ENCODE measurements at places on chromosomes 7 and 10. TPM values are rescaled to one million over a fixed set of nuclear protein-coding genes. Genes with fewer than 3 reads are reported as not detected.
A peak's percentile ranks its signal among the peaks of the same experiment; 100 is the strongest.

NODAL gene
- not detected for total RNA-seq

DNA sequence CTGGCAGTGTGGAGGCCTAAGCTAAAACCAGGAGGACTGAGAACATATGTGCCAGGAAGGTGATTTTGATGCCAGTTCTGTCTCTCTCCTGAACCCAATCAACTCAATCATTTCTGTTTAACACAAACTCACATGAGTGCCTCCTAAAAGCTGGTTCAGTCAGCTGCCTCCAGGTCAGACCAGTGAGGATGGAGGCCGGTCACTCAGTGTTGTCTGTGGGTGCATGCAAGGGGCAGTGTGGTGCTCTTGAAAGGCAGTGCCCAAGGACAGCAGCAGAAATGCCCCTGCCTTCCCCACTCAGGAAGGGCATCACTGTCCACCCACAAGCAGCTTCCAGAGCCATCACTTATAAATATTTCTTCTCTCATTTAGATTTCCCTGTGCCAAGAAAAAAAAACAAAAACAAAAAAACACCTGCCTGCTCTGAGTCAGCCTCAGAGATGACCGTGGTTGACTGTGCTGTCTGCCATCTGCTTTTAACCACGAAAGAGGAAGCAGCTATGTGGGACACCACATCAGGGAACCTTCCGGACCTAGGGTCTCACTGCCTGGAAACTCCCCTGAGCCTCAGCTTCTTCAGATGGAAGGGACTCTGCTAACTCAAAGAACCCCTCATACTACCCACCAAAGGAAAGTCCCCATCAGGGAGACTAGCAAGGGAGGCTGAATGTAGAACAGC is 39.1 kb downstream of the VOPP1 start:
- DNase-seq, result no peak

DNA sequence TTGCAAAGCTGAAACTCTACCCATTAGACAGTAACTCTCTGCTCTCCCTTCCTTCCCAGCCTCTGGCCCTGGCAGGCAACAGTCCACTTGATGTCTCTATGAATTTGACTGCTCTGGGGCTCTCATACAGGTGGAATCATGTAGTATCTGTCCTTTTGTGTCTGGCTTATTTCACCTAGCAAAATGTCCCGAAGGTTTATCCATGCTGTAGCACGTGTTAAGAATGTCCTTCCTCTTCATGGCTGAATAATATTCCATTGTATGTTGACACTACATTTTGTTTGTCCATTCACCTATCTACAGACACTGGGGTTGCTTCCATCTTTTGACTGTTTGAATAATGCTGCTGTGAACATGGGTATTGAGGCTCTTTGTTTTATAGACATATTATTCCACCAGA is 128.9 kb downstream of the EGFR start:
- DNase-seq, result no peak

DNA sequence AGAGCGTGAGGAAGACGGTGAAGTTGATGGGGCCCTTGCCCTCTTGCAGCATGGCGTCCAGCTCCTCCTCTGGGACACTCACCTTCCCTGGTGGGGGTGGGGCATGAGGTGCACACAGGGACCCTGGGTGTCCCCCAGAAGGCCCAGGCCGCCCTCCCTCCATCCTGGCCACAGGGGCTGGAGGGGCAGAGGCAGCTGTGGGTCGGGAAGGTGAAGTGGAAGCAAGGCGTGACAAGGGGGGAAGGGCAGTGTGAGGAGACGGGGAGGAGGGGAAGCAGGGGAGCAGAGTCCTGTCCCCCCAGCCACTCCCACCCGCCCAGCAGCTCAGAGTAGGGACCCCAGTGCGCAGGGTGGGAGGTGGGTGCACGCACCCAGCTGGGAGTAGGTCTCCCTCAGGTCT is 791 bp downstream of the MYL7 start:
- DNase-seq, result peak; percentile 44

GNAT3 gene
- total RNA-seq, result not detected

GRCh38 chr7:146773506-146773905 is 656.9 kb downstream of the CNTNAP2 start:
- no peak for DNase-seq

DNA sequence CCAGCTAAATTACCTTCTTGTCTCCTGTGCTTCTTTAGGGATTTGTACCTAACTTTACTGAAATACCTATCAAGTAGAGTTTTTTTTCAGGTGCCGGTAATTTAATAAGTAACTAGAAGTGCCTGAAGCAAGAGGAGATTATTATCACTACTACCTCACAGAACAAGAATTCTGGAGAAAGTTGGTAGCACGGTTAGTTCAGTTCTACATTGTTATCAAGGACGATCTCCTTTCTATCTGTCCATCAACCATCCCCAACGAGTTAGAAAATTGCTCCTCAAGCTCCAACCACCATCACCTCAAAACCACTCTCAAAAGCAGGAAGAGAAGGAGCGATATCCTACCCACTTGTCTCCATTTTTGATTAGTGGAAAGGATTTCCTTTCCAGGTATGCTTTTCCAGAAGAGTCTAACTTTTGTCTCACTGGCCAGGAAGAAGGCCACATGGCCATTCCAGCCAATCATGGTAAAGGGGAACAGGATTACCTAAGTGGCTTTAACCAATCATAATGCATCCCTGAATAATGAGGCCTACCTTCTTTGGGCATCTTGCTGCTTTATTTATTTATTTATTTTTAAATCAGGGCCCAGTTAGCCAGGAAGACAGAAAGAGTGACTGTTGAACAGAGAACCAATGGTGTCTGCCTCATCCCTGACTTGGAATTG is 265.2 kb downstream of the SNX13 start:
- no peak for DNase-seq

DNA sequence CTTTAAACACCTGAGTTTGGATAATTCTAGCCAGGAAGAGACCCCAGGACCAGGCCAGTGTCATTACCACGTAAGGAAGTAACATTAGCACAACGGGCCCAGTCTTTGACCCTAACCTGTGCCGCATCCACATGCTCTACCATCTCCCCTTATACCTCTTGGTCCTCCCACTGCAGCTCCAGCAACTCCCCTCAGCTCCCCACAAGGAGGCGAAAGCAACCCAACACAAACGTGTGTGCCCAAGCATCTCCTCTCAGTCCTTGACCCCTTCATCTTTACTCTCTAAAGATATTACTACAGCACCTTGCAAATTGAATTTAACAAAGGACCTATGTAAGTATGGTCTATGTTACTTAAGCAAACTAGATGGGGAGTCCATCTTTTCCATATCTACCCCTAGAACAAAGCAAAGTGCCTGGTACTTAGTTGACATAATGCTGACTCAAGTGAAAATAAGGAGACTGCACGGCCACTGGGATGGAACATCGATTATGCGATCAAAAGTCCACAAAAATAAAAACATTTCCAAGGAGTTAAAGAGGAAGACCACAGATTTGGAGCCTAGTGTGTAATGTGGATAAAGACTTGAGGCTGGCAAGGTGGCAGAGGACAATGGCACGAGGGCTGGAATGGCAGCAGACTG is 147.7 kb downstream of the JAZF1 start:
- no peak for DNase-seq

DNA sequence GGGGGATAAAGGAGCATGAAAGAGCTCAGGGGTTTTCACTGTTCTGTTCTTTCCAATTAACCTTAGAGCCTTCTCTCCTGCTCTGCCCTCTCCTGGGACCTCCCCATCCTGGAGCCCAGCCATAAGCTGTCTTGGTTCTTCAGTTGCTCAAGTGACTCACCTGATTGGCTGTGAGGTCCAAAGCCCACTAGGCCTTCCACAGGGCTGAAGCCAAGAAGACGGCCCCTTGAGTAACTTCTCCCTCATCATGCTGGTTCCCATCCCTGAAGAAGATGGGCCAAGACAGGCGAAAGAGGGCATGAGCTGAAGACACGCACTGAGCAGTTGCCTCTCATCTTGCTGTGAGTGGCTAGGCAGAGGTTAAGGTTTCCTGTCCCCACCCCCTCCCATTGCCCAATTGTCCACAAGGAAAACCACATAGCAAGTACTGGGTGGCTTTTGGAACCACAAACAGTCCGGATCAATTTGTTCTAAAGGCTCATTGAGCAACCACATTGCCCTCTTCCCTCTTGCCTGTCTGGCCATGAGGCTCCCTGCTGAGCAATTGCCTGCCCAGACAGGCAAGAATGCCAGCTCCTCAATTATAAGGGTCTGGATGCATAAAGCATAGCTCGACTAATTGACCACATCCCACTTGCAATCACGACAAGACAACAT is 43.9 kb upstream of the GPAM start:
- no peak for DNase-seq

DNA sequence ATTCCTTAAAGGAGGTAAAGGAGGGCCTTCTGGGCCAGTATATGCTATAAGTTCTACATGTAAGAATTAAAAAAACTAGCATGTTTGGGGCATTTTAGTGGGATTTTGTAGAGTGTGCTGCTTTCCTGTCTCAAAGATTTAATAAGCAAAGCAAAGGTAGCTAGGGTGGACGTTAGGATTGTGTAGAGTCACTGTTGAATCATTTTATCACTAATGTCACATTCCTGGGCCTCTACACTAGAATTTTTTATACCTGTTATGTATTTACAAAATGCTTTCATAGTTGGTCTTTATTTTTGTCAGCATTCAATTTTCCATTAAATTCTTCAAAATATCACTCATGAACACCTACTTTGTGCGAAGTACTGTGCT is 139.4 kb upstream of the PHYHIPL start:
- no peak for DNase-seq

DNA sequence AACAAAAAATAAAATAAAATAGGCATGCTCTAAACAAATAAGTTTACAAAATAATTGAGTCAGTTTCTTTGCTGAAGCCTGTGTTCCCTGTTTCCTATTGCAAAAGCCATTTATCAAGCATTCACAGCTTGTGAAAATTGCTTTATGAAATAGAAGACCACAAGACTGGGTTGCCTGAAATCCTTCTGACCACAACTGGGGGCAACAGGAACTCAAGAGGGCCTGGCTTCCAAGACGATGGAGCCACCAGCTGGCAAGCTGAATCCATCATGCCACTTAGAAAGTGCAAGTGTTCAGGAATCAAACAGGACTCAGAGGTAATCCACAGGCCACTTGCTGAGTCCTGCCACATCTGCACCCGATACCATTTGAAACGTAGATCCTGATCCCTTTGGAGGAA is 752 bp upstream of the ABCA13 start:
- DNase-seq, result no peak

DNA sequence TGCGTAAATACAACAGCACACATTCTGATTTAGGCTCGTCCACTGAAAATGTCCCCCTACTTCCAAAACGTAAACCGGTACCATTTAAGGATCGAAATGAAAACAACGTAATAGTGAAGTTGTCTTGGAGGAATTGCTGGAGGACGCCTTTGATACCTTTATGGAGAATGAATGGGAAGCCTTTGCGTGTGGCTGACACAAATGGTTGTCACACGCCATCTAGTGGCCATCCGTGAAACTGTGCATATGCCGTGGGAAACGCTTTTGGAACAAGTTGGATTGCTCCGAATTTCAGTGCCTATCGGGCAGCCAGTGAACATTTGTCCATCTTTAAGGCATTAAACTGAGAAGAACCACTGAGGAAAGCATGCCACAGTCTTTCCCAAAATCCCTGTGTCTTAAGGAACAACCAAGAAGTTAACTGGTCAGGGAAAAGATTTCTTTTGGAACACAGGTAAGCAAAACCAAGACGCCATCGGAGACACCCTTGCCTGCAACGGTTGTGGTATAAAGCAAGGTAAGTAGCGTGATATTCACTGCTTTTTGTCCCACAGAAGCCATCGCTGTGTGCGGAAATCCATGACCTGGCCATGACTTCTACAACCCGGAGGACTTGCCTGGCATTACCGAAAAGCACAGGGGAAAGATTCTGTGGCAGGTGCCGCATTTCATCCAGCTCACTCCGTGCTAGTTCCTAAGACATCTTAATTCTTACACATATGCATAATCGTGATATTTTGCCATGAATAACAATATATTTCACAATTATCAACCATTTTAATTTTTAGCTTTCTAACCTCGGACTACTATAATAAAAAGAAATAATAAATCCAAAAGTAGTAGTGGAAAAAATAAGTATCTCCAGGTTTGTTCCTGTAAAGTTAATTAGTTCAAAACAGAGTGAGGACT is 100.6 kb downstream of the FAM204A start:
- DNase-seq, result peak; percentile 78

MLXIPL gene
- total RNA-seq, result 0.29 TPM

DNA sequence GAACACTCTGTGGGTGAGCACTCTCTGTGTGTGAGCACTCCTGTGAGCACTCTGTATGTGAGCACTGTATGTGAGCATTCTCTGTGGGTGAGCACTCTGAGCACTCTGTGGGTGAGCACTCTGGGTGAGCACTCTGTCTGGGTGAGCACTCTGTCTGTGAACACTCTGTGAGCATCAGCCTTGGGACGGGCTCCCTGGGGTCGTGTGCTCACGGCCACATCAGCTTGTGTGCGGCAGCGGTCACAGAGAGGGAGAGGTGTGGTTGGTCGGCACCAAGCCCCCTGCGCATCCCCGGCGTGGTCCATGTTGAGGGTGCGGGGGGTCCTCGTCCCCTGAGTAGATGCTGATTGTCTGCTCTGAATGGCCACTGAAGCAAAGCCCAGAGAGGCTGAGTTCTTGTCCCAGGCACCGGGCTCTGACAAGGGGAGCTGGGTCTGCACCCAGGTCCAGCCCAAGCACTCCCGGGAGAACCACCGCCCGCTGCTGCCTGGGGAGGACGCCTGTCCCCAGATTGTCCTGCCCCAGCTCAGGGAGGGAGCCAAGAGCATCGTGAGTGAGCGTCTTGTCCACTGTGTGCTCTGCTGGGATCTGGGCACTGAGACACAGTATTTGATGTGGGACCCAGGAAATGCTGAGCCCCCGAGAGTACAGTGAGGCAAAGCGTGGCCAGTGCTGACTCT is 143.7 kb downstream of the DNAJB6 start:
- peak; percentile 26 for DNase-seq

DNA sequence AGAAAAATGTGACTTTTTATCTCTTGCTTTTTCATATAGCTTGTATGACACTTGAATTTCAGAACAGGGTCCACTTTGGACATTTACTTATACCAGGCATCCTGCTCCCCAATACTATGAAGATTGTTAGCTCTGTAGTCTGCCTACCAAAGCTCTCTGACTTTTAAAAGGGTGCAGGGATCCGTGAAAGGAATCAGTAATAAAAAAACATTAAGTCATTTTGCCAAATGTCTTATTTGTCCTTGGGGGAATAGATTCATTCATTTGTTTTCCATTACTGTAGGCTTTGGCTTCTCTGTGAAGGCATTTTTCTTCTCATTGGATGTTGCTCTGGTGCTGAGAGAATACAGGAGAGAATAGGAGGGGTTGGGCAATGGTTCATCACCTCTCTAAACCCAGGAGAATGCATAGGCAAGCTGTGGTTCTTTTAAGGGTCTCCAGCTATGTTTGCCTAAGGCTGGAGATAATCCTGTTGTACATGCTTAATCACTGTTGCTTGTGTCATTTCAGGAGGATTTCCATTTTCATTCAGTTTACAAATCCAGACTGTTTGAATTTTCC is 103.5 kb downstream of the SRI start:
- no peak for DNase-seq

GRCh38 chr10:114271075-114271778 is 32.2 kb downstream of the VWA2 start:
- no peak for DNase-seq
